ENCODE measurements at places on chromosomes 4 and X.
A peak's percentile ranks its signal among the peaks of the same experiment; 100 is the strongest.

DNA sequence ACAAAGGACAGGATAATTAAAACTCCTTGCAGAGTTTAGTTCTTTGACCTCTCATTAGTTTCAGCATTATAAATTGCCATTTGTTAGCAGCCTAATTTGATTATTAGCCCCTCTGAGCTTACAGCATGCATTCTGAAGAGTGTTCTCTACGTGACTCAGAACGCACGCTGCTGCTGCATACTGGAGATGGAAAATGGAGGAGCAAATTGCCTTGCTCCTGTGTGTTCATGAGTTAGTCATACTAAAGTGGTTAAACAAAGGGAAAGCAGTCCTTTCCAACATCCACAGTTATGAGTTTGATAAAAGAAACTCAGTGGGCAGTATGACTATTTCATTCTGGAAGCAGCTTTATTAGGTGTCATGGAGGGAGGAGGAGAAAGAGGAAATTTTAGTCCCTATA lies 922.5 kb downstream of the RPA4 start:
- DNase-seq, result no peak

GRCh38 chrX:1391370-1391706 lies 575 bp downstream of the SLC25A6 start:
- no peak for DNase-seq

DNA sequence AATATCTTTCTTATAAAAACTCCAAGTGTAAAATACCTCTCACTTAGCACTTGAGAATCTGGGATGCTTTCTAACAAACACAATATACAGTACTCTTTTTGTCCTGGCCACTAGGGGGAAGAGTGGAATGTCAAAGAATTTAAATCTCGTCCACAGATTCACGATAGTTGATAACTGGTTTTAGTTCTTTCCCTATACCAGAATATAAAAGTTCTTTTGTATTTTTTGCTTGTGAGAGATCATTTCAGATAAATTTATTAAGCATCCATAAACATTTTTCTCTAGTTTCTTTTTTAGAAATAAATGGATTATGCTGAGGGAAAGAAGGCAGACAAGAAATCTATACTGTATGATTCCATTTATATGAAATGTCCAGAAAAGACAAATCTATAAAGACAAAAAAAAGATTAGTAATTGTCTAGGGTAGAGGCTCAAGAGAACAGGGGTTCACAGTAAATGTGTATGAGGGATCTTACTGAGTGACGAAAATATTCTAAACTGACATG lies 50.4 kb downstream of the MGARP start:
- peak; percentile 1 for DNase-seq

- DNase-seq, result no peak
Measured at GRCh38 chr4:38904090-38904666, 36.6 kb downstream of the FAM114A1 start.

DNA sequence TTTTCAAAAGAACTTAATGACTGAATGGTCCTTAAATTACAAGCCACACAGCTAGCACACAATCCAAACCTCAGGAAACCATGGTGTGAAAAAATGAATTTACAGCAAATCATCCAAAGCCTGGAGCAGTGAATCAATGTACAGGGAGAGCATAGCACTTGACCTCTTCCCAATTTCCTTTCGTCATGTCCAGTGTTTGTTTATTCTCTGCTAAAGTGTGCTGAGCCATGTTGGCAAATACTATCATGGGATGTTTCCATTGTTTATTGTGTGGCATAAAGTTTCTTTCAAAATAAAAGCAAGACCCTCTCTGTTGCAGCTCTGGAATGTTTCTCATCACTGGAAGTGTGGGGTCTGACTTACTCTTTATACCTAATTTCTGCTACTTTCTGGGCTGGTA lies 25.4 kb upstream of the FAM47B start:
- no peak for DNase-seq

DNA sequence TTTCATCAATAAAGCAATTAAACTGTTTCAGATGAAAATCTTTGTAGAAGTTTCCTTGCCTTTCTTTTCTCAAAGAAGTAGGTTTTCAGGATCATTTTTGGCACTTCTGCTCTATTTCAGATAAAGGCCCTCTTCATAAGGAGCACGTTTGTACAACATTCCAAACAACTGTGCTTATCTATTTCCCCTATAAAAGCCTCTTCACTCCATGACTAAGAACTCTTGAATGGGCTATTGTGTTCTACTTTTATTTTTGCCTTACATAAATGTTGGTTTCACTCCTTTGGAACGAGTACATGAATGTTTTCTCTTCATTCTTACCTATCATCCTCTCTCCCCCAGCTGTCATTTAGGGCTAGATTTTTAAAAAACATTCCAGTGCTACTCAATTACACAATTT lies 288.0 kb upstream of the PPP1R2C start:
- DNase-seq, result no peak

- DNase-seq, result no peak
Measured at GRCh38 chr4:180999217-180999616, 1244.0 kb upstream of the TENM3 start.

DNA sequence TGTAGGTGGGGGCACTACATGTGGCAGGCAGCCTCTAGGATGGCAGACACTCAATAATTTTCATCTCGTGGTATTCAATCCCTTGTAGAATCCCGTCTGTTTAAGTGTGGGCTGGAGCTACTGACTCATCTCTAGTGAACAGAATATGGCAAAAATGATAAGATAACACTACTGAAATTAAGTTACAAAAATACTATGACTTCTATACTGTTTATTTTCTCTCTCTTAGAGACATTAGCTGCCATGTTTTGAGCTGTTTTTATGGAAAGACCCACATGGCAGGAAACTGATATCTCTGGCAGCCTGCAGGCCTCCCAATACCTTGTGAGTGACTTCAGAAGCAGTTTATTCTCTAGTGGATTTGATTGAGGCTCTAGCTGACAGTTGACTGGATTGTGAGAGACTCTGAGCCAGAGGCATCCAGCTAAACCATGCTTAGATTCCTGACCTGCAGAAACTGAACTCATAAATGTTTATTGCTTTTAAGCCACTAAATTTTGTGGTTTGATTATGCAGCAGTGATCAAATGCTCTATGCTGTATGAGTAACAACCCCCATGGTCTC lies 298.8 kb upstream of the CTSO start:
- DNase-seq, result no peak

DNA sequence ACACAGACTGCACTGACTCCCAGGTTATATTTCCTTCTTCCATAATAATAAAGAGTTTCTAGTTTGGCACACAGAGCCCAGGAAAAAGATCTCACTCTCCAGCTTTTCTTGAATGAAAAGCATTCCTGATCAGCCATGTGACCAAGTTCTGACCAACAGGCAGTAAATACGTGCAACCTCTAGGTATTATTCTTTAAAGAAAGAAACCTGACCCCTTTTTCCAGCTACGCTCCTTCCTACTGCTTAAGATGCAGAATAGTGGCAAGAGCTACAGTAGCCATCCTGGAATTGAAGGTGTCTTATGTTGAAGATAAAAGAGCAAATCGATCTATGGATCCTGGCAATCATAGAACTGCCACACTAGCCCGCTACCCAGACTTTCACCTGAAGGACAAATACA lies 76.7 kb downstream of the LRBA start:
- DNase-seq, result no peak

- no peak for DNase-seq
Measured at GRCh38 chrX:48826135-48826875, at the start of gene ERAS. Gene ERAS, plus strand, starts transcription at chrX:48826513. Its CDS starts 2,611 bp downstream, at chrX:48829124.

GRCh38 chrX:155611302-155611701 lies 1.4 kb downstream of the TMLHE start:
- no peak for DNase-seq

DNA sequence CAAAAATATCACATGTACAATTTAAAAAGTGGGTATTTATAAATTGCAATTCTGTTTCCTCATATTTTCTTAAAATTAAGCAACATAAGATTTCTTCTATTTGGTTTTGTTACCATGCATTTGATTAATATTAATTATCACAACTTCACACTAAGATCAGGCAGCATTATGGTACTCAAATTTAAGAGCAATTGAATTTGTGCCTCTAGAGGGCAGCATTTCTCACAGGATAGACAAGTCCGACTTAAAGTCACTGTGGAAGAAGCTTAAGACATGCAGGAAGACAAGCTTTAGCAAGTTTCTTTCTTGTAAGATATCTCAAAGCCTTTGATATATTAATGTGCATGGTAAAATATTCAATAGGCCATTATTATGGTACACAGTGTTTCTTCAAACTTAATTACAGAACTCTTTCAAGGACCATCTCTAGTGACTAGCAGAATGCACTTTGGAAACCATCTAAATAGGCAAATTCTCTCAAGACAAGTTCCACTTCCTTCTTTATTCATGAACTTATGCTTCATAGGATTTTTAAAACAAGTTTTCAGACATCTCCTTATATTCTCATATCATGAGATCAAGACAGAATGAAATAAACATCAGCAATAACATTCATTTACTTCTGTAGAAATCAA lies 35.0 kb downstream of the FBXW7 start:
- DNase-seq, result peak; percentile 70

DNA sequence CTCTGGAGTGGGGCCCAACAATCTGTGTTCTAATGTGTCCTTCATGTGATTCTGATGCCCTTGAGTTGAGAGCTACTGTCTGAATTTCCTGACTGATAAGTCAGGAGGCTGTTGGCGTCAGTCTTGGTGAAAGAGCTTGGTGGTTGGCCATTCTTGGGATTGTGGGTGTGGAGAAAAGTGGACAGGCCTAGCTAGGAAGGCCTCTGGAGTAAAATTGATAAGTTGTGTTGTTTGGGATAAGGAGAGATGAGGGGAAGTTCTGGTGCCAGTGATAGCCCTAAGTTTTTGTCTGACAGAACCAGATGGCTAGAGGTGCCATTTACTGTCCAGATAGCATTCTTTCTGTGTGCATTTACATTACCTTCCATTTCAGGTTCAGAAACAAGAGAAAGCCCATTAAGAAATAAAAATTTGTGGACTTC lies 11.7 kb downstream of the NSD2 start:
- no peak for DNase-seq

GRCh38 chrX:14554131-14554715 lies 24.9 kb downstream of the GLRA2 start:
- DNase-seq, result no peak

GRCh38 chrX:46374371-46374770 lies 170.8 kb downstream of the ZNF674 start:
- no peak for DNase-seq

DNA sequence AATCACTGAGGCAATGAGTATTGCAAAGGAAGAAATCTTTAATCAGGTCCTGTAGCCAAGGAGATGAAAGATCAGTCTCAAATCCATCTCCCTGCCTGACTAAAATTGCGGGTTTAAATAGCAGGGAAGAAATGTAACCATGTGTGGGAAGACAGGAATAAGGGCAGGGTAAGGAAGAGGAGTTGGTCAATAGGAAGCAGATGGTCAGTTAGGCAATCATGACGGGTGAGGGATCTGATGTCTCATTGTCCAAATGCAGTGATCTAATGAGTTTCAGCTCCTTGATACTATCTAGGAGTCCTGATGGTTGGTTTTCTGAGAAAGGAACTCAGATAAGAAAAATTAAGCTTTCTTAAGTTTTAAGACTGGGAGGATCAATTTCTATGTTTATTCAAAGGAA lies 200.8 kb downstream of the SPATA18 start:
- DNase-seq, result no peak

DNA sequence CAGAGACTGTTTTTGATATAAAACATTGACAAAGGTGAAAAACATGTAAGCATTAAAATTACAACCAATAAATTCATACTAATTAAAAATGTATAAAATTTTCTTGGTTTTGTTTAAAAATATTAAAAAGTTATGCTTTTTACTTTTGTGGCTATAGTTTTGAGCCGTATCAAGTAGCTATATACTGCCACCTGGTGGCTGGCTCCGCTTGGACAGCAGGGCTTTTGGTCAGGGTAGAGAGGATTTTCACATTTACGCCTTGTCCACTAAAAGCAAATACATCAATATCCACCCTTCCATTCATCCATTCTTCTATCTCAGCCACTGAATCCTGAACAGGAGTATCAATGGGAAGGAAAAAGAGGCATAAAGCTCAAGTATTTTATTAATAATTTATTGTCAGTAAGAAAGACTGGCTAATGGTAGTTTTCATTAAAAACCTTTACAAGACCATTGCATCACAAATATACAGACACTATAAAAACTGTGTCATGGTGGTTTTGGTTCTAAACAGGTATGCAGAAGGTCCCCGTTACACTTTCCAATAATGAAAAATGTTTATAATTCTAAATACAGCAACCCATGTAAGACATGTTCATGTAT lies 32.1 kb upstream of the MTNR1A start:
- peak; percentile 50 for DNase-seq

- peak; percentile 27 for DNase-seq
Measured at GRCh38 chr4:159103384-159103990, 608 bp downstream of the RAPGEF2 start.

GRCh38 chrX:79110731-79111130 lies 33.8 kb upstream of the GPR174 start:
- DNase-seq, result no peak

DNA sequence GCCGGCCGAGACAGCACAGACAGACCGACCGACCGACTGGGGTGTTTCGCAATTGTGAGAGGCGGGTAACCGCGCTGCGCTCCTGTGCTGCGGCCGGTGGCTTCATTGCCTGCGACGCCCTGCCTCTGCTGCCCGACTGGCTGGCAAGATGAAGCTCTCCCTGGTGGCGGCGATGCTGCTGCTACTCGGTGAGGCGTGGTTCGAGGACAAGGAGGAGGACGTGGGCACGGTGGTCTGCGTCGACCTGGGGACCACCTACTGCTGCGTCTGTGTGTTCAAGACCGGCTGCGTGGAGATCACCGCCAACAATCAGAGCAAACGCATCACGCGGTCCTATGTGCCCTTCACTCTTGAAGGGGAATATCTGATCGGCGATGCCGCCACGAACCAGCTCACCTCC lies 565.7 kb upstream of the SMIM31 start:
- no peak for DNase-seq

DNA sequence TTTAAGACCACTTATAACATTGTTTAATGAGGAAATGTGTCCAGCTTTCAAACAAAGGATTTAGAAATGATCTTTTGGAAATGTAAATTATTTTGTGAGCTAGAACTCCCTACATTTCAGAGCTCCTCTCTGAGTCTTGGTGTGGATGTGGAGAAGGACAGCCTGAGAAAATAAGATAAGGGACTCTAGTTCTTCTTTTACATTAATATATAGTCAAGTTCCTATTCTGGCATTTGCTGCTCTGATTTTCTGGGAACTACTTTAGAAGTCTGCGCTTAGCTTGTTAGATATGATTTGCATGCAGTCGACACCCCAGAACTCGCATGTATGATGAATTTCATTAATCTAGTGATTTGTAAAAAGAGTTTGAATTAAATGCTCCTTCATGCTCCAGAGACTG lies 45.5 kb downstream of the TSPAN7 start:
- DNase-seq, result no peak

DNA sequence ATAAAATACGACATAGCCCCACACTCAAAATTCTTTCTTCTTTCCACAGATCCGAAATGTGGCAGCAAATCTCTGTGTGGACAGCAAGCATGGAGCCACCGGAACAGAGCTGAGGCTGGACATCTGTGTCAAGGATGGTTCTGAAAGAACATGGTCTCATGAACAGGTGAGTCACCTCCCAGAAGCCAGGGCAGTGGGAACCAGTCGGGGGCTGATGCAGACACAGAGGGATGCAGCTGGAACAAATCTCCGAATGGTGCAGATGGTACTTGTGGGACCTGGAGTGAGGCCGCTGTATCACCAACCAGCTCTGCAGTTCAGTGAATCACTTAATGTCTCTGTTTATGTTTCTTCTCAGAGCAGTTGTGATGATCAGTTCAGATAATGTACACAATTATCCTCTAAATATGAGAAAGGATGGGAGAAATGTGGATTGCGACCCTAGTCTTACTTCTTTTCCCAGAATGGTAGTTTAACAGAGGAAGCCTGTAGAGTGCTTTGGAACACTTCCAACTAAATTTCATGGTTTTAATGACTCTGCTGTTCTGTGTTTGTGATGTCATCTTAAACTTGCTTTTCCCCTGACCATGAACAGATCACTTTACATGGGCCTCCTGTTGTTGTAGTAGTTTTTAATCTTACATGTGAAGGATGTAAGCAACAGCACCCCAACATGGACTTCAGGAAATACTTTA lies 159.3 kb upstream of the GALNT7 start:
- no peak for DNase-seq
